ENCODE measurements at places on chromosomes 5 and 9. TPM values are rescaled to one million over a fixed set of nuclear protein-coding genes. Genes with fewer than 3 reads are reported as not detected.

- no peak for DNase-seq
Observed at GRCh38 chr5:53019320-53019719, 30.2 kb downstream of the ITGA2 start.

DNA sequence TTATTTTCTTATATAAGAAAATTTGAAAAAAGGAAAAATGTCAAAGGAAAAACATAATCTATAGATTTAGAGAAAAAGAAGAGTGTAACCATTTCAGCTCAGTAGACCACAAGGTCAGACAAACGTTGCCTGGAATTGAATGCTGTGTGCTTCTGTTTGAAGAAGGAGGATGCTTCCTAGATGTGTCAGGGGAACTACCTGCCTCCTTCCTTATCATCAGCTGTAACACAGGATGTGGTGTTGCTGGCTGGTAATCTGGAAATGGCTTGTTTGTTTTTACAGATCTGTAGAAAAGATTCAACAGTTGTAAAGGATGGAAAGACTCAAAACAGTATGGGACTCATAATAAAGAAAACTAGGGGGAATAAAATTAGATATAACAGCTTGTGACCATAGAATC is 160.7 kb upstream of the MEF2C start:
- DNase-seq: no peak

GRCh38 chr9:127633216-127633862 is 21.3 kb downstream of the STXBP1 start:
- no peak for DNase-seq

IL3 gene
- total RNA-seq: not detected

GRCh38 chr9:8244505-8245092 is 445.0 kb upstream of the DMAC1 start:
- no peak for DNase-seq

- DNase-seq: no peak
Observed at GRCh38 chr5:146690880-146691355, 174.9 kb upstream of the GPR151 start.

- no peak for DNase-seq
Observed at GRCh38 chr9:115022760-115023434, 92.5 kb upstream of the TNFSF8 start.

DNA sequence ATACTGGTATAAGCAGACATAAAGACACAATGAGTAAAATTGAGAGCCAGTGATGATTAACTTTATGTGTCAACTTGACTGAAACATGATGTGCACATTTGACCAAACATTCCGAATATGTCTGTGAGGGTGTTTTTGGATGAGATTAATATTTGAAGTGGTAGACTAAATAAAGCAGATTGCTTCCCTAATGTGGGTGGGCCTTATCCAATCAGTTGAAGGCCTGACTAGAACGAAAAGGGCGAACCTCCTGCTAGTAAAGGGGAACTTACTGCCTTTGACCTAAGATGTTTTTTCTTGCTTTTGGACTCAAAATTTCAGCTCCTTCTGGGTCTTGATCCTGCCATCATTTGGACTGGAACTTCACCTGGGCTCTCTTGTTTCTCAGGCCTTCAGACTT is 1387.7 kb upstream of the CDH6 start:
- no peak for DNase-seq

DNA sequence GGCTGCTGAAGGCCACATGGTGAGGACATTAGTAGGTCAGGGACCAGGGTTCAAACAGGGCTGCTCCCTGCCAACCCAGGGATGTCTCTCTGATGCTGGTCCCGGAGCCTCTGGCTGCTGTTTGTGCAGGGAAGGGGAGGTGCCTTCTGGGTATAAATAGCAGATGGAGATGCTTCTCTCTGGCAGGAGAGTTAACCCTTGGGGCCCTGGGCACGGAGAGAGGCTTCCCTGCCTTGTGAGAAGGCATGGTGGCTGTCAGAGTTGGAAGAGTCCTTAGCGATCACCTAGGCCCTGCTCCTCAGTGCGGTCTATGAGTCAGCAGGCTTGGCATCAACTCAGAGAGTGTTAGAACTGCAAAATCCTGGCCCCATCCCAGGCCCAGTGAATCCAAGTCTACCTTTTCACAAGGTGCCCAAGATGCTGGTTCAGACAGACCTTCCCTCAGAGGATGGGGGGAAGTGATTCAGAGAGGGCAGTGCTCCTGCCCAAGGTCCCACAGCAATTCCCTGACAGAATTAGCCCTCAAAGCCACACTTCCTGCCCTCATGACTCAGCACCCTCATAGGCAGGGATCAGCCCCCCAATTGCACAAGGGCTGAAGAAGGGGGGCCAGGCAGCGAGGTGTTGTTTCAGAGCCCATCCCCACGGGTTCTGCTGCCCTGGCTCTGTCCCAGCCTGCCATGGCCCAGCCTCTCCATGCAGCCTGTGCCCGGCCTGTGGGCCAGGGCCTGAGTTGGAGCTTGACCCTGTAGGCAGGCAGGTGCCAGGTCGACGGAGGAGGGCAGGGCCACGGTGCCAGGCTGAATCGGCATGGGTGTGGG is 25.6 kb downstream of the CAMK2A start:
- DNase-seq: peak; percentile 67

GRCh38 chr5:158275511-158275910 is 416.6 kb upstream of the CLINT1 start:
- no peak for DNase-seq

DNA sequence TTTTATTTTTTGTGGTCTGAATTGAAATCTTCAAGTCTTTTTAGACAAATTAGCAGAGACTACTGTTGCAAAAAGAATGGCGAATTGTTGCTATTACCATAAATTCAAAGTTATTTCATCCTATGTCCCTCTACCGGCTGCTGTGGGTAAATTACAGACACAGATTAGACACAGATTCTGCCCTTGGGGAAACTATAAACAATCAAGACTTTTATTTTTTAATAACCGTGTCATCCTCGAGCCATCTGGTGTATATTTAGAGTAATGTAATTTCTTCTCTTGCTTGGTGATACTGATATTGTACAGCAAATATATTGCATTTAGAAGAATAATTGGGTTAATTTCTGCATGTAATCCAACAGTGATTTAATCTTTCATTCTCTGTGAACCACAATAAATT is 228.0 kb upstream of the ADAMTSL1 start:
- DNase-seq: no peak

MTX3 gene
- 6.2 TPM for total RNA-seq

All from epithelial cell of proximal tubule (primary cell).